ENCODE measurements at places on chromosomes 7 and 10. TPM values are rescaled to one million over a fixed set of nuclear protein-coding genes. Genes with fewer than 3 reads are reported as not detected.

XRCC2 gene
- total RNA-seq = 1.6 TPM

PKD1L1 gene
- 0.31 TPM for total RNA-seq

PDSS1 gene
- 9.6 TPM for total RNA-seq

FAM13C gene
- 8.7 TPM for total RNA-seq

NKX1-2 gene
- 0.07 TPM for total RNA-seq

FANK1 gene
- 9.7 TPM for total RNA-seq

PRPS1L1 gene
- total RNA-seq = not detected

HNRNPA2B1 gene
- total RNA-seq = 415 TPM

IMPDH1 gene
- total RNA-seq = 43.9 TPM

CLIP2 gene
- 31.4 TPM for total RNA-seq

LIPK gene
- not detected for total RNA-seq

TIMM23 gene
- 93.2 TPM for total RNA-seq

GRCh38 chr7:40987571-40987970 lies 715.3 kb downstream of the INHBA start:
- peak; percentile 40 for DNase-seq

DNA sequence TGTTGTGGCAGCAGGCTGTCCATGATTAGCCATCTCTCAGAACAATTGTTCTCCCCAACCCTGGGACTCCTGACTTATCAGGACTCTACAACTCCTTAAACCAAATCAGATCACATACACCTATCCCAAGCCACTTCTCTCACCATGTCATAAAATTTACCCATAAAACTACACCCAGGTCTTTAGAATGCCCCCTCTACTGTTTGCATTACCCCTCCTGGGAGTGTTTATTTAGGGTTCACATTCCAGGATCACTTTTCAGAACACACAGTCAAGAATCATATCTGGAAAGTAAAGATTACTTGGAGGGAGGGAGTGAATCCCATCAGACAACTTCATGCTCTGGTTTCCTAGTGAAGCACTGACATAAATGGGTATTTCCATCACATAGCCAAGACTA lies 7.1 kb downstream of the ASAH2 start:
- no peak for DNase-seq

GRCh38 chr7:18430810-18431209 lies 64.7 kb upstream of the HDAC9 start:
- no peak for DNase-seq

GRCh38 chr7:146781352-146782116 lies 664.9 kb downstream of the CNTNAP2 start:
- no peak for DNase-seq

DNA sequence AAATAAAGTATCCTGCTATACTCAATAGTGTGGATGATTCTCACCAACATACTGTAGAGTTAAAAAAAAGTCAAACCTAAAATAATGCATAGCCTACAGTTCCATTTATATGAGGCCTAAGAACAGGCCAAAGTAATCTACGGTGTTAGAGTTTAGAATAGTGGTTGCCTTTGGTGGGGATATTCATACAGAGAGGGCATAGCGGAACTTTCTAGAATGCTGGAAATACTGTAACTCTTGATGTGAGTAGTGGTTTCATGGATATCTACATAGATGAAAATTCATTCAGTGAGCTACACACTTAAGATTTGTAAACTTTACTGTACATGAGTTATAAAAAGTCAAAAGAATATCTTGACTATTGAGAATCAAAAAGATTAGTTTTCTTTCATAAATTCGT lies 349.9 kb upstream of the NFE2L3 start:
- DNase-seq = no peak

GRCh38 chr7:112129655-112130323 lies 76.4 kb downstream of the DOCK4 start:
- no peak for DNase-seq

GRCh38 chr7:8015100-8015745 lies 46.6 kb downstream of the GLCCI1 start:
- no peak for DNase-seq

DNA sequence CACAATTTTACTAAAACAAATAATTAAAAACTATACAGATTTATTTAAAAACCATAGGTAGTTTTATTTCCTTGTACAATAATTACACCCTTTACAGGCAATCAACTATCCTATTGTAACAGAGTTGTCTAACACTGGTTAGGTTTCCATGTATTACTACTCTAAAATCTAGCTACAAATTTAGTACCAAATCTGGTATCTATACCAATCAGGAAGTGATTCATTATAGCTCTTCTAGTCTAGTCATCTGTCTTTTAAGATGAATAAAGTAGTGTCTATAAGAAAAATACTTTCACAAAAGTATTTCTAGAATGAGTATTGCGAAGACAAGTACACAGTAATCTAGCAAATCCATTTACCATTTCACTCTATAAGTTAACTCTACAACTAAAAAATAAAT lies 16.9 kb downstream of the ZNF800 start:
- DNase-seq = no peak

- DNase-seq = no peak
Observed at GRCh38 chr10:111091833-111092232, 15.0 kb downstream of the ADRA2A start.

- no peak for DNase-seq
Observed at GRCh38 chr7:66768865-66769832, 28.6 kb downstream of the RABGEF1 start.

GRCh38 chr7:151941009-151941408 lies 15.2 kb upstream of the GALNTL5 start:
- no peak for DNase-seq

- no peak for DNase-seq
Observed at GRCh38 chr7:99173787-99174186, 29.9 kb upstream of the SMURF1 start.

DNA sequence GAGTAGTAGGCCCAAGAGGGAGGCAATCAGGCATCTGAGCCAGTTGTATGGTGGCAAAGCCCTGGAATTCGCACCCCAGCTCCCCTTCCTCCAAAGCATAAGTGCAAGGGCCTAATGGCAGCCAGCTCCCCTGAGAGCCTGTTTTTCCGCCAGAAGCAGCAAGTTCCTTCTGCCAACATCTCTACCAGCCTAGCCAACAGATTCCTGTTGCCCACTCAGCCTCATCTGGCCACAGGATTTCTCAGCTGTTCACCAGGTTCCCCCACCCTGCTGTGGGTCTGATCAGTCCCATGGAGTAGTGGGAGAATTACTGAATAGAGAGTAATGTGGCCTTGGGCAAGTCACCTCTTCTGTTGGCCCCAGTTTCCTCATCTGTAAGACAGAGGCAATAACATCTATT lies 186.2 kb upstream of the PDE1C start:
- DNase-seq = no peak

- no peak for DNase-seq
Observed at GRCh38 chr10:74335501-74335900, 184.5 kb downstream of the ADK start.

DNA sequence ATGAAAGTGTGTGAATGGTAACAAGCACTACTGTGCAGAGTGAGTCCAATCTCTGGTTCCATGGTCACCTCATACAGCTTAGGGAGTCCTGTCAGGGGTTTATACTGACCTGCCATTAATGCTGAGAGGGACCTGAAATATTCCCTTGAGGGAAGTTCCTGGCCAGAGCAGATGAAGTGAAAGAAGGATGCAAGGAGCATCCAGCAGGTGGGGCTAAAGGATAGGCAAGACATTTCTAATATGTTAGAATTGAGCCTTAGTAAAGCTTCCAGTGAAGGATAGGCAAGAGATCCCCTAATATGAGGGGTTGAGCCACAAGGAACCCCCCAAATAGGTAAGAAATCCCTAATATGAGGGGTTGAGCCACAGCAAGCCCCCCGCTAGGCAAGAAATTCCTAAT lies 25.5 kb upstream of the FAM221A start:
- DNase-seq = no peak

- DNase-seq = no peak
Observed at GRCh38 chr10:74453169-74453568, 302.1 kb downstream of the ADK start.

- DNase-seq = no peak
Observed at GRCh38 chr10:123926401-123927264, 35.0 kb upstream of the CPXM2 start.

DNA sequence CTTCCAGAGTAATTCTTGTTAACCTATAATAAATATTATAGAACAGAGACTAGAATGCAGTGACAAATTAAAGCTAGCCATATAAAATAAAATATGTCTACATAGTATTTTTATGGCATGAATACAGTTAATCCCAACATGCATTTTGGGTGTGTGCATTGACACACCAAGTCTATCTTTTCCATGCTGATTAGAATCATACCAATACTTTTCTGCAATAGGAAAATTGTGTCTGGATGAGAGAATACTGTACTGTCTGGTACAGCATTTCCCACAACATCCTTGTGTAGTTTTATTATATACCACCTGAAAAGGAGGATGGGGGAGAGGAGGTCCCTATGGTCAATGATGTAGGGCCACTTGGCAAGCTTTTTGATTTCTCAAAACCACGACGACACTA lies 100.3 kb downstream of the ARHGAP21 start:
- DNase-seq = no peak

DNA sequence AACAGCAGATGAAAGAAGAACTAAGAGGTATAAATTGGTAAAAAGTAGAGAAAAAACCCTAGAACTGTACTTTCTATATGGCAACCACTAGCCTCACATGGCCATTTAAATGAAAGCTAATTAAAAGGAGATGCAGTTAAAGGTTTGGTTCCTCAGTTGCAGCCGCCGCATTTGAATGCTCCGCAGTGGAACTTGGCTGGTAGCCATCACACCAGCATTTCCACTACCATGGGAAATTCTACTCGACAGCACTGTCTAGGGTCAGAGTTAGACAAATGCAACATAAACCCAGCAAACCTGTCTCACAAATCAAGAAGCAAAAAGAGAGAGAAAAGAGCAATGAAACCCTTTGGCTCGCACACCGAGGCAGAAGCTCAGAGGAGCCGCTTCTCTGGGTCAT lies 29.7 kb downstream of the VIPR2 start:
- no peak for DNase-seq

DNA sequence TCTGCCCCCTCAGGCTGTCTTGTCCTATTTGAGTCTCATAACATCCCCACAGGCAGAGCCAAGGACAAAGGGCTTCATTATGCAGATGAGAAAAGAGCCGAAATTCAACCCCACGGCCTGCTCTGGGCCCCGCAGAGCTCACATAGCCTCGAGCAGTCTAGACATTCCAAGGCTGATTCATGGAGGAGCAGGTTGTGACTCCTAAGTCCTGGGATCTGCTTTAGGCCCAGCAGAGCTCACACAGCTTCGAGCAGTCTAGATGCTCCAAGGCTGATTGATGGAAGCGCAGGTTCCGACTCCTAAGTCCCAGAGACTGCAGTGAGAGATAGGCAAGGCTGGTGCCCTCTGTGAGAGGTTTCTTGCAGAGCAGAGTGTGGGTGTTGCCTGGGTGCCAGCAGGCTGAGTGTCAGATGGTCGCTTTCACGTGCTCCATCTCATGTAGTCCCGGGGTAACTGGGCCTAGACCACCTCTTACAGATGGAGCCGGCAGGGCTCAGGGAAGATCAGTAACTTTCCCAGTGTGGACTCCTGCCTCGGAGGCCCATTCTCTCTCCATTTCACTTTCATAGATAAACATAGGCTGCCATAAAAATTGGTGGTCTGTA lies 436.1 kb upstream of the FOXK1 start:
- DNase-seq = no peak

DNA sequence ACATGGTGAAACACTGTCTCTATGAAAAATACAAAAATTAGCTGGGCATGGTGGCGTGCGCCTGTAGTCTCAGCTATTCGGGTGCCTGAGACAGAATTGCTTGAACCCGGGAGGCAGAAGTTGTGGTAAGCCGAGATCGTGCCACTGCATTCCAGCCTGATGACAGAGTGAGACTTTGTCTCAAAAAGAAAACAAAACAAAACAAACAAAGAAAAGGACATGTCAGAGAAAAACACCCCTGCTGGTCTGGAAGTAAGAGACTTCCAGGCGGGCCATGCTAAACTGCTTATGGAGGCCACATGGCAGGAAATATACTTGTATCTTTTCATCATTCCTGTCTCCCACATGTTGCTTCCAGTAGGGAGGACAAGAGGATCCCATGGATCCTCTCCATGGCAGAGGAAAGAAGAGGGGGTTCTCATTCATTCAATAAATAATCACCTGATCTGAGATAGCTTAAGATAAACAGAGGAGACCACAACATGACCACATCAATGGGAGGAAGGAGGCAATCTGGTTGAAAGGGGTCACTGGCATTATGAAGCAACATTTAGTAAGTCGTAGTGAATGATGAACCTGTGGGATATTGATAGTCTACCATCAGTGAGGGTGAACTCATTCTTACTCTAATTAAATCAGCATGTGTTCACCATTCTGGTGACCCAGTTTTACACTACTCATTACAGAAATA lies 60.5 kb upstream of the ZNF138 start:
- DNase-seq = no peak

DNA sequence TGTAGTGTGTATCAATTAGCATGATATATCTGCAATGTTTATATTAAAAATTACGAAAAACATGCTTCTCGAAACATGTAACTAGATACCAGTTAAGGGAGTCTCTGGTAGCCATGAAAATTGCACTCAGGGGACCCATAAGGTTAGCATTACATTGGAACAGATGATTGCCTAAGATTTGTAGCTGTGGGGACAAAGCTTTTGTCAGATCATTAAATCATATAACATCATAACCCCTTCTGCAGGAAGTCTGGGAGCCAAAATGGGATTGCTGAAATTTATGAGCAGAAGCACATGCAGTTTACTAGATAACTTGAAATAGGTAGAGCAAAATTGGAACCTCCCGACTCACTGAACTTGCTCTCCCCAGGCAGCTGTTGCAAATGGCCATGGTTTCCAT lies 235.0 kb upstream of the IGFBP3 start:
- no peak for DNase-seq

GRCh38 chr7:25583621-25584020 lies 355.3 kb upstream of the NPVF start:
- no peak for DNase-seq

- DNase-seq = no peak
Observed at GRCh38 chr7:158911145-158911544, 54.8 kb downstream of the DYNC2I1 start.

GRCh38 chr7:22039670-22040069 lies 94.0 kb upstream of the CDCA7L start:
- no peak for DNase-seq

- DNase-seq = peak; percentile 51
Observed at GRCh38 chr7:98283127-98283886, 1.8 kb downstream of the BRI3 start.

DNA sequence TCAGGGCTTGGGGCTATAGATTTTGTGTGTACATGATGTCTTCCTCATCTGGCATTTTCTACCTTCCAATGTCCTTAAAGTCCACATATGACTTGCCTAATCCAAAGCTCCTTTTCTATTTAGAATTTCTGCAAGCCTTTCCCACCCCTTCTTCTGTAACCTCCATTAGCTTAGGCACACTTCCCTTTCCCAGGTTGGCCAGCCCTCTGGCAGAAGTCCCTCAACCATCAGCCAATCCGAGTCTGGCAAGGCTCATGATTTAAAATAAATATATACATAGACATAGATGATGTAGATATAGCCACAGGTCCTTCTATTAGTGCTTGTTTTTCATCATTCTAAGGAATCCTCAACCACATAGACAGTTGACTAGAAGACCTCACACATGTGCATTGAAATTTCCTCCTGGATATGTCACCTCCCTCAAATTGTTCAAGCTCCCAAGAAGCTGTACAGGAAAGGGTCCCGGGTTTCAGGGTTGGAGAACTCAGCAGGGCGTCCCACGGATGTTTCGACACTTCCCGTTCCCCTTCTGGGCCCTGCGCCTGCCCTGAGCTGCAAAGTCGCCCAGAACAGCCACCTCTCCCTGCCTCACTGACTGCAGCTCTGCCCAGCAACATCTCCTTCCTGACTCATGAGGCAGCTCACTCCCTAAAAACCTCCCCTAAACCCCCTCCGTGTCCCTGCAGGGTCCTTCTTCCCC lies 20.4 kb upstream of the PIK3AP1 start:
- no peak for DNase-seq

Measured in astrocyte (in vitro differentiated cells and primary cell).